Kasumi-1 (cell line): ENCODE measurements at places on chromosomes 5 and 9.
A peak's percentile ranks its signal among the peaks of the same experiment; 100 is the strongest.

DNA sequence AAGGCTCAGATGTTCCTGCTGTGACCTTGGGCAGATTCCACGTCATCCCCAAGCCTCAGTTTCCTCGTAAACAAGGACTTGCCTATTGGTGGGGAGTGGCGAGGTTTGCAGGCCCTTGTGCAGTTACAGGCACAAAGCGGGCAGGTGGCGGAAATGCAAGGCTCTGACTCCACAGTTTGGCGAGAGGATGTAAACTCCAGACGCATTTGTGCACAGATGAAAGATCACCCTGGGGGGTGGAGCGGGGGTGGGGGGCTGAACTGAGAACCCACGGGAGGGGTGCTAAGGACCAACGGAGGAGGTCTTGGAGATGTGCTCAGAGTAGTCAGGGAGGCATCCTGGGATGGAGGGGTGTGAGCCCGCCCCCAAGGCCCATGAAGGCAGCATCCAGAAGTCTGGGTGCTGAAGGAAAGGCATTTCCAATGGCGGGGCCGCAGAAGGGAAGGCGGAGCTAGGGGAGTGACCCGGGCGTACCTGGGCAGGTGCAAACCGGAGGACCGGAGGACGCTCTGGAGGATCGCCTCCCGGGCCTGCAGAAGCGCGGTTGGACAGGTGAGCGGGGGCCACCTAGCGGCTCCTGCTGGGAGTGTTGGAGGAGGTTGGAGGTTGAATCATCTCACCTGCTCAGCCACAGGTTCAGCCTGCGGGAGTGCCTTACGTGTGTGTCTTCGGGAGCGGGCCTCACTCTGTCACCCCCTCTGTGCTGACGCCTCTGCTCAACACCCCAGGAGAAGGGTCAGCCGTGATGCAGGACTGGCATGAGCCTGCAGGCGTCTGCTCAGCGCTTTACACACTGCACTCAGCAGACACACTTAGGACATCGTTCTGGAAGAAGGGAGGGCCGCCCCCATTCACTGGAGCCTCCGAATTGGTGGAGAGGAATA, 1.9 kb upstream of the FIBCD1 start:
- no peak for DNase-seq

- no peak for DNase-seq
Observed at GRCh38 chr9:70425192-70425591, 10.7 kb upstream of the KLF9 start.

DNA sequence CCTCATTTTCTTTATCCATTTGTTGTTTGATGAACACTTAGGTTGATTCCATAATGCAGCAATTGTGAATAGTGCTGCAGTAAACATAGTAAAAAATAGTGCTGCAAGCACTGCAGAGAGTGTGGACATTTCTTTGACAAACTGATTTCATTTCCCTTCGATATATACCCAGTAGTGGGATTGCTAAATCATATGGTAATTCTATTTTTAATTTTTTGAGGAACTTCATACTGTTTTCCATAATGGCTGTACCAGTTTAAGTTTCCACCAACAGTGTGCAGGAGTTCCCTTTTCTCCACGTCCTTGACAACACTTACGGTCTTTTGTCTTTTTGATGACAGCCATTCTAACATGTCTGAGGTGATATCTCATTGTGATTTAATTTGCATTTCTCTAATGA, 138.2 kb upstream of the PLPPR1 start:
- no peak for DNase-seq

GRCh38 chr9:19989213-19989612, 200.4 kb upstream of the SLC24A2 start:
- no peak for DNase-seq

DNA sequence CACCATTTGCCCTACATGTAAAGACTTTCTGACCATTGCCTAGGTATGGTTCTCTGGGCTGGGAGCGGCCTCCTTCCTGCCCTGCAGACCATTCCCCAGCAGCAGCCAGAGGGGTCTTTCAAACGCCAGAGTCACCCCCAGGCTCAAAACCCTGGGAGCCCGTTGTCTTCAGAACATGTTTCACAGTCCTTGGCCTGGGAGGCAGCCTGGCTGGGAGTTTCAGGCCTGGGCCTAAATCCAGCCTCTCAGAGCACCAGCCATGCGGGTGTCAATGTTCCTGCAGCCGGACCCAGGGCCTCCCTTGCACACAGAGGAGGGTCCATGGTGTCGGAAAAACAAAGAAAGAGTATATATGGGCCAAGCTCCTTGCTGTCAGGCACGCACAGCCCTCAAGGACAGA, 145.2 kb upstream of the FOXD4L5 start:
- no peak for DNase-seq

DNA sequence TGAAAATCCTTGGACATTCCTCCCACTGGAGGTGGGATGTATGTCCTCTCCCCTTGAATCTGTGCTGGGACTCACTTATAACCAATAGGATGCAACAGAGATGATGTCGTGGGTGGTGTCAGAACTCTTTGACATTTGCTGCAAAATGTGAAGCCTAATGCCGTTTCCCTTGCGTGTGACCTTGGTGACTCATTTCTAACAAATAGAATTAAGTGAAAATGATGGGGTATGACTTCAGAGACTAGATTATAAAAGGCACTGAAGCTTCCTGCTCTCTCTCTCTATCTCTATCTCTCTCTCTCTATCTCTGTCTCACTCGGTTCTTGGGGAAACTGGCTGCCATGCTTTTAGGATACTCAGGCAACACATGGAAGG, 126.1 kb upstream of the STC2 start:
- no peak for DNase-seq

DNA sequence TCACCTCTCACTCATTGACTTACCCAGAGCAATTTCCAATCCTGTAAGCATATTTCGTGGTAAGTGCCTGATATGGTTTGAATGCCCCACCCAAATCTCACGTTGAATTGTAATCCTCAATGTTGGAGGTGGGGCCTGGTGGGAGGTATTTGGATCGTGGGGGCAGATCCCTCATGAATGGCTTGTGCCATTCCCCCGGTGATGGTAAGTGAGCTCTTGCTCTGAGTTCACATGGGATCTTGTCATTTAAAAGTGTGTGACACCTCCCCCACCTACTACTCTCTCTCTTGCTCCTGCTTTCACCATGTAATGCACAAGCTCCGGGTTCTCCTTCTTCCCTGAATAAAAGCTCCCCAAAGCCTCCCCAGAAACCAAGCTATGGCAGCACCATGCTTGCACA, 1165.5 kb downstream of the CDH12 start:
- DNase-seq: no peak

DNA sequence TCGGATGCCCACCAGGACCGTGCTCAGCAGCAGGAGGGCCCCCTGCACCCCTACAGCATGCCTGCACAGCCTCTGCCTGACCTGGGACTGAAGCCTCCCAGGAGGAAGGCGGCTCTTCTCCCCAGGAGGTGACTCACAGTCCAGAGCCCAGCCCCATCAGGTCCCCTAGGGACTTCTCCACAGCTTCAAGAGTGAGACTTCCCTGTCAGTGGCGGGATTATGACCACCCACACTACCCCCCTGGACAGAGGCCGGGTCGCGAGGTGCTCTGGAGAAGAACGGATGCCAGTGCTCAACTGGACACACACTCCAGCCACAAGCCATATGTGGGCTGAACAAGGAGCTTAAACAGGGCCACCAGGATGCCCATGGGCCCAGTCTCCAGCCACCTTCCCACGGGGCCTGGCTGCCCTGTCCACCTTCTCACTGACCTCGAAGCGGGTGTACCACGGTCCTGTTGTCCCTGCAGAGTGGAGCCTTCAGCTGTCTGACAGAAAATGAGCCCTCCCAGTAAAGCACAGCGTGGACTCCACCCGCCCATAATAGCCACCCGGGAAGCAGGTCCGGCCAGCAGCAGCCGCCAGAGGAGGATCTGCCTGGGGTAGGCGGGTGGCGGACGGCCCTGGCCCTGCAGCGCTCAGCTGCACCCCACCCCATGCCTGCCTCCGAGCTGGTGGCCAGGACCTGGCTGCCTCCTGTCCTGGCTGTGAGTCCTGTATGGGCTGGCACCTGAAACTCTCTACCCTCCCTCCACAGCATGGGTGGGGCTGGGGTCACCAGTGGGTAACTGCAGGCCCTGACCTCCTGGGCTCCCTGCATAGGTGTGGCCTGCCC, 54.7 kb downstream of the SEMA4D start:
- DNase-seq: no peak

- DNase-seq: no peak
Observed at GRCh38 chr5:173089581-173089980, 33.4 kb downstream of the CREBRF start.

DNA sequence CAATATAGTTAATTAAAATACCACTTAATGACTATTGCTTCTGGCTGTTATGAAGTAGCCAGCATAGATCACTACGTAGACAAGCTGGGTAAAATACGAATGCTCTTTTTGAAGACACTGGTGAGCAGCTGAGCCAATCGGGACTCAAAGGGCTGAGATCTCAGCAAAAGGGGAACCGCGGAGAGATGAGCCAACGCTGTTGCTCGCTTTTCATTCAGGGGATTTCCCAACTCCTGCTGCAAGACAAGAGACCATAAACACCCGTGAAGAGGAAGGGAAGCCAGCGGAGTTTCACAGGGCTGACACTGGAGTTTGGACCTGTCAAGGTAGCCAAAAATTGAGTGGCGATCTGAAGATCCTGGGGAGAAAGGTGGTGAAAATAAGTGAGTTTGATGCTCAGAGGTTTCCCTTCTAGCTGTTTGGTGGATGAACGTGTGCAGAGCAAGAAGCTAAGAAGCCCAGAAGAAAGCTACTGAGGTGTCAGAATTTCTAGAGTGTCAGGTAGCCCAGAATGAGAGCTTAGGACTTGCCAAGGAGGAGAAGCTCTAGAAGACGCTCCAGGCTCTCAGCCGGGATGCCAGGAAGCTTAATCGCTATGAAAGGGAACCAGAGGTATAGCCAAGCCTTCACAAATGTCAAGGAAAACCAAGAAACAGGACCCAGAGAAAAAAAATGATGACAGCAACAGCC, 79.6 kb upstream of the RNU6ATAC start:
- peak; percentile 67 for DNase-seq

GRCh38 chr5:3912790-3913189, 317.2 kb downstream of the IRX1 start:
- DNase-seq: no peak

DNA sequence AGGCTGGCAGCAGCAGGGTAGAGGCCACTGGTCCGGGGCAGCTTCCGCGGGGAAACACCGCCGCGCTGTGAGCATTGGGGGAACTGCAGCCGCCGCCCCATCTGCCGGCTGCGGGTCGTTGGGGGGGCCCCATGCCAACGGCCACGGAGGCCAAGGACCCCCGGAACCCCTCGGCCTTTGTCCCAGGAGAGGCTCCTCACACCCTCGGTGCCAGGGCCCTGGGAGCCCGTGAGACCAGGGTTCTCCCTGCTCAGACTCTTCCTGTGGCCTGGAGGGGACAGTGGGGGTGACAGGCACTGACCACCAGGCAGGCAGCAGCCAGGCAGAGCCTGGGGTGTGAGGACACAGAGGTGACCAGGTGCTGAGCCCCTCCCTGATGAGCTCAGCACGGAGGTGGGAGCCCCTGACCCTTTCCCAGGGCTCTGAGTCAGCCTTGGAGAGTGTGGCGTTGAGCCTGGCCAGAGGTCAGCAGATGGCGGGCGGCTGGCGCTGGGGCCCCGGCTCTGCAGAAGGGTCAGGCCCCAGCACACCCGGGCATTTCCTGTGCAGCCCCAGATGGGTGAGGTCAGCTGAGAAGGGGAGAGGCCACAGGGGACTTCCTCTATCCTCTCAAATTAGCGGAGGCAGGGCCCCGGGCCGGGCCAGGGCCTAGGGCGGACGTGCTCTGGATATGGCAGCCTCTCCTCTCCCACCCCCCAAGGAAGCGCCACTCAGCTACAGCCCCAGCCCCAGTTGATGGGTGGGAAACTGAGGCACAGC, 17.9 kb upstream of the EGFL7 start:
- peak; percentile 83 for DNase-seq

- no peak for DNase-seq
Observed at GRCh38 chr5:139688751-139689372, 40.7 kb downstream of the CXXC5 start.

- no peak for DNase-seq
Observed at GRCh38 chr9:119559056-119559455, 189.8 kb upstream of the BRINP1 start.

- DNase-seq: no peak
Observed at GRCh38 chr5:67401172-67401571, 204.6 kb upstream of the CD180 start.

GRCh38 chr9:35636135-35636876, 14.4 kb downstream of the SIT1 start:
- peak; percentile 15 for DNase-seq

- DNase-seq: no peak
Observed at GRCh38 chr9:101130054-101130453, 101.5 kb downstream of the PLPPR1 start.

GRCh38 chr5:134521841-134522240, 3.6 kb upstream of the JADE2 start:
- DNase-seq: peak; percentile 84

DNA sequence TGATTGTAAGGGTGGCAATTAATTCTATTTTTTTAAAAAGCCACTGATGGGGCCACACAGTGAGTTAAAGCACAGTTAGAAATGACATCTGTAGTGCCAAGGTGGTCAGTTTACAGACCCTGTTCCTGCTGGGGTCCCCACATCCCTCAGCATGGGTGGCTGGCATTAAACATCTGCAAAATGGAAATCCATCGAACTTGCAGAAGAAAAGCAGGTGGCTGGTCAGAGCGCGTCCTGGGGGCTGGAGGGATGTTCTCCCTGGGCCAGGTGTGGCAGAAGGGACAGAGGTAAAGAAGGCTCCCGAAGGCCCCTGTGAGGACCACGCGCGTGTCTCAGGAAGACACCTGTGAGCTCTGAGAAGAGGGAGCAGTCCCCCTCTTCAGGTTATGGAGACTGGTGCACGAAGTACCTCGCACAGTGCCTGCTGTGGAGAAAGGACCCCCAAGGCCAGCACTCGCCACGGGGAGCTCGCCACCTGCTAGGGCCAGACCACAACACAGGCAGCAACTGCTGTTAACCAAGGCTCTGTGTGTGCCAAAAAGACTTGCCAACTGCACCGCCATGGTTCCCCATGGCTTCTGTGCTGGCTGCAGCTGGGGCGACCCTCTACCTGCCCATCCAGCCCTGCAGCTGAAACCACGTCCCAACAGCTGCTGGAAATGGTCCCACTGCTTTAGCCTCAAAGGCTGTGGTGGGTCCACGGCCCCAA, 65.2 kb downstream of the RASGEF1C start:
- DNase-seq: no peak

GRCh38 chr9:136233411-136233810, 12.2 kb downstream of the QSOX2 start:
- DNase-seq: no peak

DNA sequence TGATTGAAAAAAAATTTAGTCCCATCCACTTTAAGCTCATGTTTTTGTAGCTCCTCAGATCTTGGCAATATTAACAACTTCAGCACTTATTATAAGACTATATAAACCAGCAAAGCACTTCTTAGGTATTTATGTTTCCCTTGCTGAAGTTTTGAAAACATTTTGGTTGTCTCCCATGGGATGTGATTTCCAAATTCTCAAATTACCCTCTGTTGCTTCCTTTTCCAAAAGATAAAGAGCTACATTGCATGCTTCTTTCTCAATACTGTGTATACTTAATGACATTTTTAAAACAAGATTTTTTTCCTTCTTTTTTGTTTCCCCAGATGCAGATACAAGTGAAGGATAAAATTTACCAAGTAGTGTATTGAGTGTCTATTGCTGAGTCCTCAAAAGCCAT, 567.1 kb downstream of the CSNK1G3 start:
- no peak for DNase-seq
